Right renal cortex interstitium (tissue), 3 donors: ENCODE measurements at places on chromosomes 6 and 20.

DNA sequence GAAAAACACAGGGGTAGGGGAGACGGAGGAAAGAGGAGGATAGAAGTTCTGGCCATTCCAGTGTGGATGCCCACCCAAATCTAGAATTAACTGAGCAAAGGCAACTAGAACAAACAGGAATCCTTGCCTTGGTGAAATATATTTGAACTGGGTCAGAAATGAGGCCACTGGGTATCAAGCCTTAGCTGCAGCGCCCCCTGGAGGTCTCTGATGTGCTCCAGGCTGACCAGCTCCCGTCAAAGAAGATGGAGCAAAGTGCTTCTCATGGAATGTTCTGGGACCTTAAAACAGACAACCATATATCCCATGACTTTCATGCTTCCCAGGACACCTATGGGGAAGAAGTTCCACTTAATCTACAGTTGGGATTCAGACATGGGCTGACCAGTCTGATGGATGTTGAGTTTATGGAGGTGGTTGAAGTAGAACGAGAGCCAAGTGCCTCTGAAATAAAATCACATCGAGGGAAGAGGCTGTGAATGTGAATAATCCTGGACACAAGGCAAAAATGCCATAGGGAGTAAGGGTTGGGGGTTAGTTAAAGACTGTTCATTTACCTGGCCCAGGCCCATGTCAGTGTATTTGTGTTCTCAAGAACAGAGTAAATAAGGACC lies 50.4 kb downstream of the HLA-DPB1 start:
- no peak for DNase-seq

DNA sequence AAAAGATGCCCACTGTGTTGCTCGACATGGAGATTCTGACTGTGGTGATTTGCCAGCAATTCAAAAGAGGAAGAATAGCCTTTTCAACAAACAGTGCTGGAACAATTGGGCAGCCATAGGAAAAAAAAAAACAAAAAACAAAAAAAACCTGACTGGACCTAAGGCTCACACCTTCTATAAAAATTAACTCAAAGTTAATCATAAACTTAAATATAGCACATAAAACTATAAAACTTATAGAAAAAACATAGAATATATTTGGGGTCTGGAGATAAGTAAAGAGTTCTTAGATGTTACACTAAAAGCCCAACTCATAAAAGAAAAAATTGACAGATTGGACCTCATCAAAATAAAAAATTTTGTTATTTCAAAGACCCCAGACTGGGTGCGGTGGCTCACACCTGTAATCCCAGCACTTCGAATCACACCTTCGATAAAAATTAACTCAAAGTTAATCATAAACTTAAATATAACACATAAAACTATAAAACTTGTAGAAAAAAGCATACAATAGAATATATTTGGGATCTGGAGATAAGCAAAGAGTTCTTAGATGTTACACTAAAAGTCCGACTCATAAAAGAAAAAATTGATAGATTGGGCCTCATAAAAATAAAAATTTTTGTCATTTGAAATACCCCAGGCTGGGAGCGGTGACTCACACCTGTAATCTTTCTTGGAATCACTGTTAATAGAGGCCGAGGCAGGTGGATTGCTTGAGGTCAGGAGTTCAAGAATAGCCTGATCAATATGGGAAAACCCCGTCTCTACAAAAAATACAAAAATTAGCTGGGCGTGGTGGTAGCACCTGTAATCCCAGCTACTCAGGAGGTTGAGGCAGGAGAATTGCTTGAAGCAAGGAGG lies 115.6 kb upstream of the FAM83B start:
- DNase-seq, result no peak

GRCh38 chr6:142421285-142422117 lies 119.7 kb downstream of the ADGRG6 start:
- no peak for DNase-seq

- DNase-seq, result no peak
Measured at GRCh38 chr6:112432853-112433252, 85.7 kb downstream of the RFPL4B start.

- DNase-seq, result no peak
Measured at GRCh38 chr6:142339113-142339512, 37.3 kb downstream of the ADGRG6 start.

GRCh38 chr6:35922139-35922554 lies 1.2 kb upstream of the SRPK1 start:
- DNase-seq, result no peak

DNA sequence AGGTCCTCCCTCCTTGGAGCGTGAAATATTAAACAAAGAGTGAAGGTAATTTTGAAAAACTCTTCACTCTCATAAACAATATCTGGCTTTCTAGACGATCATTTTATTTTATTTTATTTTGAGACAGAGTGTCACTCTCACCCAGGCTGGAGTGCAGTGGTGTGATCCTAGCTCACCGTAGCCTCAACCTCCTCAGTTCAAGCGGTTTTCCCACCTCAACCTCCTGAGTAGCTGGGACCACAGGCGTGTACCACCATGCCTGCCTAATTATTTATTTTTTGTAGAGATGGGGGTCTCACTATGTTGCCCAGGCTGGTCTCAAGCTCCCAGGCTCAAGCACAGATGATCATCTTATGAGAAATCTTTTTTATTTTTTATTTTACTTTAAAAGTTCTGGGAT lies 16.4 kb downstream of the ZNF831 start:
- no peak for DNase-seq

GRCh38 chr6:15539722-15540270 lies 123.0 kb downstream of the DTNBP1 start:
- DNase-seq, result no peak

DNA sequence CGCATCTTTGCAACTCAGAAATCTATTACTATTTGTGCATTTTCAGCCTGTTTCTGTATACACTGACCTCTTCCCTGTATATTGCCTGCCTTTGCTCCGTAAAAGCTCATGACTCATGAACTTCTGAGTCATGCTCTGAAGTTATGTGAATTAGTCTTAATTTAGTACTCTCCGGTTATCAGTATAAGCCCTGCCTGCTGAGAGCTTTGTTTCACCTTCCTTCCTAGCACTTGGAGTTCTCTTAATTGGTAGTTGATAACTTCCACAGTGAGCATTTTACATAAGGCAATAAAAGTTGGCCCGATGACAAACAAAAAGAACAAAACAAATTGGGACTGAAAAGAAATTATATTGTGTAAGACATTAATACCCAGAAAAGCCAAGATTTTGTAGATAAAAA lies 231.4 kb downstream of the GJA1 start:
- DNase-seq, result no peak

DNA sequence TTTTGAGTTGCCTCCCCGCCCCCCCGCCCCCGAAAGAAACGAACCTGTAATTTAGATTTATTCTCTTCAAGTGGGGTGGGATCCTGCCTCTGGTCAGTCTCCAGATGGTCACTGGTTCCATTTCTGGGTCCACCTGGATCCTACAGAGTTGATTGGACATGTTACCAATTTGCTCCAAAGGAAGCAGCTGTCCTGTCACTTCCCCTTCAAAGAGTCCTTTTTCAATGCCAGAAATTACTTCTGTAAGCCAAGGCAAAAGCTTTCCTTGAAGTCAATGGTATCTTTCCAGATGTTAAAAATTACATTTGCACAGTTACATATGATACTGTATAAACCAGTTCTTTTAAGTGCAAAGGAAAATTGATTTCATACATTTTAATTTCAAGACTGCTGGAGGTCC lies 12.0 kb upstream of the ANKRD60 start:
- DNase-seq, result no peak

- no peak for DNase-seq
Measured at GRCh38 chr6:133254552-133255228, 13.5 kb downstream of the EYA4 start.

- no peak for DNase-seq
Measured at GRCh38 chr6:79627422-79627821, 3.7 kb upstream of the SH3BGRL2 start.

- DNase-seq, result no peak
Measured at GRCh38 chr6:106564476-106564875, 64.8 kb downstream of the RTN4IP1 start.
